ENCODE measurements at places on chromosomes 11 and 22.

- DNase-seq: no peak
These were observed 50.4 kb downstream of the IGLL5 start for GRCh38 chr22:22937894-22938480.

- no peak for DNase-seq
These were observed 4.5 kb upstream of the TPBGL start for GRCh38 chr11:75236062-75236461.

GRCh38 chr11:66694056-66694410 is 16.3 kb upstream of the RBM4B start:
- peak; percentile 46 for DNase-seq

DNA sequence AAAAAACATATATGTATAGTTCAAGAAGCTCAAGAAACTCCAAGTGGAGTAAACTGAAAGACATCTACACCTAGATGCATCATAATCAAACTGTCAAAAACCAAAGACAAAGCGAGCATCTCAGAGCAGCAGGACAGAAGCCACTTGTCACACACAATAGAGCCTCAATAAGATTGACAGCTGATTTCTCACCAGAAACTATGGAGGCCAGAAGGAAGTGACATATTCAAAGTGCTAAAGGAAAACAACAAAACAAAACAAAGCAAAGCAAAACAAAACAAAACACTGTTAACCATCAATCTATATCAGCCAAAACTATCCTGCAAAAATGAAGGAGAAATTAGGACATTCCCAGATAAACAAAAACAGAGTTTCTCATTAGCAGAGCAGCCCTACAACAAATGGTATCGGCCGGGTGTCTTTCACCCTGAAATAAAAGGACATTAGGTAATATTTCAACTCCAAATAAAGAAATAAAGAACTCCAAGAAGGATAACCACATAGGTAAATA is 65.8 kb upstream of the SEPTIN5 start:
- no peak for DNase-seq

GRCh38 chr11:66115638-66116301 is 45.7 kb downstream of the PACS1 start:
- no peak for DNase-seq

DNA sequence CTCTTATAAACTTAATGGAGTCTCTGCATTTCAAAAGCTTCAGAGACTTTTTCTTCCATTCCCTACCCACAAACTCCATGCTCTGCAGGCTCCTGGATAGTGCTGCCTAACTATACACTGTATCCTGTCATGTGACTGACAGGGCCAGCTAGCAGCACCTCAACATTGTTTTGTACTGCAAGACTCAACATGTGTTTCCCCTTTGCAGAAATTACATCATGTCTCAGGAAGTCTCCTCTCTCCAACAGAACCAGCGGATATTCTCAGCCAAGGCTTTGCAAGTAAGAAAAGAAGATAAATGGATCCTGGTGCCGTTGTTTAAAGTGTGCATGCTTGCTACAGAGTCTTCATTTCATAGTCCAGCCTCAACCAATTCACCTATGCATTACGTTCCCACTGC is 164.0 kb upstream of the UBASH3B start:
- no peak for DNase-seq

All from C1 segment of cervical spinal cord (tissue), 14 donors.